Tibial nerve (tissue), 4 donors: ENCODE measurements at places on chromosomes 4 and X. TPM values are rescaled to one million over a fixed set of nuclear protein-coding genes. Genes with fewer than 3 reads are reported as not detected.

CCDC110 gene
- total RNA-seq = not detected

DNA sequence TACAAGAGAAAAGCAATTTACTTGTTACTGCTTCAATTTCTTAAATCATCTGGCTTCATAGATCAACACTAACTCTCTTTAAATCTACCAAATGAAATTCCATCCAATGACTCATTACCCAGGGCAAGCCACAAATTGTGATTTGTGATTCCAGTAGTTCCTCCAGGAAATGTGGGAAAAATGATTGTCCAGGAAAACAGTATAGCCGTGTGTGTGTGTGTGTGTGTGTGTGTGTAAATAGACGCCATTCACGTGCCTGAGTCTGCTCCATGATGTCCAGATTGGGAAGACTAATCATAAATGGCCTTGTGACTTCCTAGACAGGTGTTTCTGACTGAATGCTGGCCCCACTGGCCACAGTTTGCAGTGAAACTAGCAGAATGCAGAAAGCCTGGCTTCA is 121.3 kb downstream of the HS6ST2 start:
- no peak overlapping the region for H3K4me3 ChIP-seq
- H3K36me3 ChIP-seq = no peaks in the 10 kb centered on the region
- no peak overlapping the region for H3K27ac ChIP-seq
- no peaks in the 10 kb centered on the region for H3K27me3 ChIP-seq

GRCh38 chr4:121535351-121535750 is 154.5 kb upstream of the QRFPR start:
- no peaks in the 10 kb centered on the region for H3K36me3 ChIP-seq
- no peaks in the 10 kb centered on the region for H3K27me3 ChIP-seq
- no peak overlapping the region for H3K27ac ChIP-seq
- H3K4me1 ChIP-seq = no peaks in the 10 kb centered on the region

DNA sequence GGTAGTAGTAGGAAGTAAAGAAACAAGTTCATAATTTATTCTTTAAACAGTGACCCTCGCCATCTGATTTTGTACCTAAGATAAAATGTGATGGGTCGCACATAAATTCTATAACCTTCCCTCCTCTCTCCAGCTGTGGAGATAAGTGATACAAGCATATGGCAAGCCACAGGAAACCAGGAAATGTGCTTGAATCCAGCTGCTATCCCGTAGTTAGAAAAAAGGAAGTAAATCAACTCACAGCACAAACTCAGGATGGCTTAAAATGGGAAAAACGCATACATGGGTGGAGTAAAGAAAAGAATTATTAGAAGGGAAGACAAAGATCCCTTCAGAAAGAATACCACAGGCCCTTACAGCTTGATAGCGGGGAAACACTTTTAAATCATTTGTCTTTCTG is 78.2 kb downstream of the ZNF827 start:
- no peaks in the 10 kb centered on the region for H3K27me3 ChIP-seq
- no peak overlapping the region for H3K4me3 ChIP-seq
- DNase-seq = no peak
- H3K4me1 ChIP-seq = no peaks in the 10 kb centered on the region
